CD4-positive, alpha-beta T cell treated with Interleukin-12 subunit alpha and Interleukin-12 subunit beta, for 1 hour (primary cell): ENCODE measurements at places on chromosomes 3 and 15.
A peak's percentile ranks its signal among the peaks of the same experiment; 100 is the strongest.

DNA sequence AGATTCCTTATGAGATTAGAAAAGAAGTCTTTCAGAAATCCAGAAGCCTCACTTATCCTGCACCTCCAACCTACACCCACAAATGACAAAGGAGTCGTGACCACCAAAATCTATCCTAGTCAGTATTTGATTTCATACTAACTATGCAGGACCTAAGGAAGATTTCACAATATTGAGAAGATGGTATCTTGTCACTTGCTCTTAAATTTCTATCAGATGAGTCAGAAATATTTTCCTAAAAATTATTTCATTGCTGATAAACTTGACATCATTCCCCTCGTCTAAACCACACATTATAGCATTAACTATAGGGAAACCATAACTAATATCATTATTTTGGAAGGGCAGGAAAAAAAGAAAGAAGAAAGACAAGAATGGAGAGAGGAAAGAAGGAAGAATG is 138.0 kb upstream of the THBS1 start:
- DNase-seq, result no peak

DNA sequence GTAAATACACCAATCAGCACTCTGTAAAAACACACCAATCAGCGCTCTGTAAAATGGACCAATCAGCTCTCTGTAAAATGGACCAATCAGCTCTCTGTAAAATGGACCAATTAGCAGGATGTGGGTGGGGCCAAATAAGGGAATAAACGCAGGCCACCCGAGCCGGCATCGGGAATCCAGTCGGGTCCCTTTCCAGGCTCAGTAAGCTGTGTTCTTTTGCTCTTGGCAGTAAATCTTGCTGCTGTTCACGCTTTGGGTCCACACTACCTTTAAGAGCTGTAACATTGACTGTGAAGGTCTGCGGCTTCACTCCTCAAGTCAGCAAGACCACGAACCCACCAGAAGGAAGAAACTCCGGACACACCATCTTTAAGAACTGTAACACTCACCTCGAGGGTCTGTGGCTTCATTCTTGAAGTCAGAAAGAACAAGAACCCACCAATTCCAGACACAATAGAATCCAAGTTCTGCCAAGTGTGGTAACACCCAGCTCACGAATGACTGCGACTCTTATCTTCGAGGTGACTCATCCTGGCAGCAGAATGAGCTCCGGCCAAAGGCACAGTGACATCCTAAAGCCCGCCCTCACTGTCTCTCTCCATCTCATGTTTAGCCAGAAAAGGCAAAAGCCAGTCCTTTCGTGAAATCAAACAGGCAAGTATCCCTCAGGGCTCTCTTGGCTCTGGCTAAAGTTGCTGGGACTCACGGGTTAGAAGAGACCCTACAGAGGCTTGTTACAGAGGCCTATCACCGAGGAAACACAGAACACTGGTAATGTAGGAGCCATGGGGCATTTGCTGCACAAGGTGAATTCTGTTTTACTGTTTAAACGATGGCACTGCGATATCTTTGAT is 155.2 kb downstream of the FAM43A start:
- no peak for DNase-seq

DNA sequence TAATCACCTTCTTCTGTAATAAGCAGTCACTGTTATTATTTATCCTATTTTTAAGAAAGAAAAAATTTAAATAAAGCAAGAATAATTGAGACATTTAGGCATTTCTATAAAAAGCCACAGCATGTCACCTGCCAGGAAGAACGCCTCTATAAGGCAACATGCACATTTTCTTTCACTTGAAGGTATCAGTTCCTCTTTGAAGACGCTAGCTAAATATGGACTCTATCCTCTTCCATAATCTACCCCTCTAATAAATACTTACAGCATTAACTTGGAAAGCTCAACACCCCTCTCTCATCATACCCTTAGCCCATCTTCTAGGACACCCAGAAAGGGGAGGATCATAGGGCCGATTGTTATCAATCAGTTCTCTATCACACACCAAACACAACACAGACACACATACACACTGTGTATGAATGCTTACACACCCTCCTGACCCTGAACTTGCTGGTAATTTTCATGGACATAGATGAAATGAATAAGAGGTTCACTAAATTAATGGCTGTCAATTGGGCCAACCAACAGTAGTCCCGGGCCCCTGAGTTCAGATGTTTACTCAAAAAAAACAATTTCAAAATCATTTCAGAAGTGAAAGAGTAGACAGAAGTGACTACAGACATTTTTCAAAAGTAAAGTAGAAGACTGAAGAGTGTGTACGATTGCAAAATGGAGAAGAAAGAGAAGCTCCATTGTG is 102.5 kb downstream of the ZMAT3 start:
- no peak for DNase-seq

- no peak for DNase-seq
These were observed 468.6 kb upstream of the CFAP20DC start for GRCh38 chr3:59518283-59519055.

DNA sequence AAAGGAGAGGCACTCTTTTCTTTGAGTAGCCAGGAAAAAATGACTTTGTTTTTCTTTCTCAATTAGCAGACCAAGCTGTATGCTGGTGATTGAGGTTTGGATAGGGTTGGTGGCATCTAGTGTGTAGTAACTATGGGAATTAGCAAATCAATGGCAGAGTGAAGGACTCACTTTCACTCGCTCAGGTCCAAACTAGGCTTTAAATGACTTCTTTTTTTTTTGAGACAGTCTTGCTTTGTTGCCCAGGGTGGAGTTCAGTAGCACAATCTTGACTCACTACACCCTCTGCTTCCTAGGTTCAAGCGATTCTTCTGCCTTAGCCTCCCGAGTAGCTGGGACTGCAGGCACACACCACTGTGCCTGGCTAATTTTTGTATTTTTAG is 35.9 kb downstream of the PRKCI start:
- DNase-seq, result no peak

GRCh38 chr3:169563775-169564059 is 99.8 kb downstream of the MECOM start:
- no peak for DNase-seq

GRCh38 chr3:53490459-53490968 is 3.9 kb upstream of the CACNA1D start:
- DNase-seq, result no peak

- DNase-seq, result no peak
These were observed 6.8 kb upstream of the CLK3 start for GRCh38 chr15:74608786-74609185.

- DNase-seq, result no peak
These were observed 264.0 kb downstream of the KLF13 start for GRCh38 chr15:31590609-31591008.

- no peak for DNase-seq
These were observed 30.9 kb downstream of the PTH1R start for GRCh38 chr3:46908294-46908985.

DNA sequence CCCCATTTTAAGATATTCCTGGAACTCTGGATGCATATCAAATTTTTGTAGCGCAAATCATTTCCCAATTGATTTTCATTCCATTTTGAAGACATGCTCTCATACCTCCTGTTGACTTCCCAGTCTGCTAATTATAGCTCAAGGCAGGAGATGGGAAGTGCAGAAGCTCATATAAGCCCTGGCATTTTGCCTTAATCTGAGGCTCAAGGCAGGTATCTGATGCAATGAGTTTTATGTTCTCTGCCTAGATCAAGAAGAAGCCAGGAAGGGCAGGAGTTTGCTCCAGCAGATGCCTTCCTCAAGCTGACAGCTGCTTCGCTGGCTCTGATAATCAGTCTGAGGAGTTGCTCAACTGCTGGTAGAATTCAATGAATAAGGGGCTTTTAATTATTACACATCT is 65.6 kb upstream of the NEDD4 start:
- DNase-seq, result no peak

DNA sequence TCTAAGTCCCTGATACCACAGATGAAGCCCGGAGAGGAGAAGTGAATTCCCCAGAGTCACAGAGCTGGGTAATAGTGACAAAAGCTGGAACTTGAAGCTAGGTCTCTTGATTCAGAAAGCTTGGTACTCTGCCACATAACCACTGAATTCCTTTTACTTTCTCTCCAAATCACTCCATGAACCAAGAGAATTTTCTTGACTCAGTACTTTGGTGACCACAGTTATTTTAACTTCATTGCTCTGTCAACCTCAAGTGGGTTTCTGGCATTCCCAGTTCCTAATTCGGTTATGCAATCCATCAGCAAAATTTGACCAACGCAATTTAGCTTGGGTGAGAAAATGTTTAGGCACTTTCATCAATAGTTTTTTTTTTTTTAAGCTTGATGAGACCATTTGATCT is 61.0 kb upstream of the PPARG start:
- DNase-seq, result no peak

- DNase-seq, result no peak
These were observed 81.9 kb downstream of the MECOM start for GRCh38 chr3:169581633-169582032.

DNA sequence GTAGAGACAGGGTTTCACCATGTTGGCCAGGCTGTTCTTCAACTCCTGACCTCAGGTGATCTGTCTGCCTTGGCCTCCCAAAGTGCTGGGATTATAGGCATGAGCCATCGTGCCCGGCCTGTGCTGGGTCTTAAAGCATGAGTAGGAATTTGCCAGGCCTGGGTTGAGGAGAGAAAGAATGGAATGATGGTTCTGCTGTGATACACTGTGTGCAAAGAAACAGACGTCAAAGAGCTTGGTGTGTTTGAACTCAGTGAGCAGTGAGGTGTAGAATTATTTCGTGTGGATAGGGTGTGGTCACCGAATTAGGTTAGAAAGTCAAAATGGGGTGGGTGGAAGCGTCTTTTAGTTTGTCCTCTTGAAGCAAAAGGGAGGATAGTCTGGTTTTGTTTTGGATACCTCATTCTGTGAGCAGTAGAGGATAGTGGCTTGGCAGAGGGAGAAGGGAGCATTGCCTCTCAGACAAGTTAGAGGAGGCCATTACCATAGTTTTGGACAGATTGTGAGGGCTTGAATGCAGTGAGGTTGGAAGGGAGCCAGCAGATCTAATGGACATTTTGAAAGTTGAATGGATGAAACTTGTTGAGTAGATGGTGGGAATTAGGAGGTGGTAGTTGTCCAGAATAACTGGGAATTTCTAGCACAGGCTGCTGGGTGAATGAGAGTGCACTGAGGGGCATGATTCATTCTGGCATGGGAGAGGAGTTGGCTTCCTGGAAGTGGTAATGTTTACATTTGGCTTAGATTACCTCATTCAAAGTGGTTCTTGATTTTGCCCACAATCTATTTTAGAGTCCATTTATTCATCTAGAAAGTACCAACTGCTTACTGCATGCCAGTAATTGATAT is 27.2 kb downstream of the AKAP13 start:
- DNase-seq, result peak; percentile 24

- peak; percentile 5 for DNase-seq
These were observed 149.8 kb downstream of the TMCO5A start for GRCh38 chr15:38084289-38084688.

DNA sequence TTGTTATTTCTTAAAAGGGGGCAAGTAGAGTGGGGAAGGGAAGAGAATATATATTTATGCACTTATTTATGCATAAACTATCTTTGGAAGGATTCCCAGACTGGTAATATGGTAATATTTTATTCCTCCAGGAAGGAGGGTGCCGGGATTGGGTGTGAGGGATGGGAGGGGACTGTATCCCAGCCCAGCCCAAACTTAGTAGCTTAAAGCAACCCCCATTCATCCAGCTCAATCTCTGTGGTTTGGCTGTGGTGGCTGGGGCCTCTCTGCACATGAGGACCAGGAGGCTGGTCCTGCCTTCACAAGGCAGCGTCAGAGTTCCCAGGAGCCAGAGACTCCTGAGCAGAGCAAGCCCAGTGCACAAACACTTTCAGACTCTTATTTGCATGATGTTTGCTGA is 48.4 kb downstream of the CCNL1 start:
- DNase-seq, result no peak

DNA sequence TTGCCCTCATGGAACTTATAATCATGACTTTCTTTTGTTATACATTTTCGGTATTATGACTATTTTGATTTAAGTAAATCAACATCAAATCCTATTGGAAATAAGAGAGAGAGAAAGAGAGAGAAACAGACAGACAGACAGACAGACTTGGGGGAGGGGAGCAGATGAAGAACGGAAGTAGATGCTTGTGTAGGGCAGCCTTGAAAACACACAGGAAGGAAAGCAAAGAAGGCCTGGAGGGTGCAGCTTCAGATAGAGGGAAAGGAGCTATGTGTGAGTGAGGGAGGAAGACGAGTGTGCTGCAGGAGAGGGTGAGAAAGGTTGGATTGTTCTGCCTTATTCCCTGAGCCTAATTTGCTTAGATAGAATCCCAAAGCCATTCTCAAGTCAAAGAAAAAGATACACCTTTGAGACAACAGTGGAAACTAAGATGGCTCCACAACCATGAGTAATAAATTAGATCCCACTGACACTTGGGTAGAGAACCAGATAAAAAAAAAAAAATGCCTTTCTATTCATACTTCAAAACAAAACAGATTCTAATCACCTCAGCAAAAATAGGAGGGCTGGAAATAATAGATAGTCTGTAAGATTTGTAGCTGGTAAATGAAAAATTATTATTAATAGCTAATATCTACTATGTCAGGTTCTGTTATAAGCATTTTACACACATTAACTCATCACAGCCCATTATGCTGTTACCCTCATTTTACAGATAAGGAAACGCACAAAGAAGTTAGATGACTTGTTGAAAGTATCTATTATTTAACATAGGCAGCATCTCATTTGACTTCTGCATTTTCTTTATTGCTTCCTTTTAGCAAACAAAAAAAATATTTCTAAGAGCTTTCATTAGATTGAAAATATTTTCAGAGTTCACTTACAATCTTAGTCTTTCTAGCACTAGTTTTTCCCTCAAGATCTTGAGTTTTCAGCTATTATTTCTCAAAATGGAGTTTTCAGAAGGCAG is 214.1 kb downstream of the TNIK start:
- no peak for DNase-seq

- DNase-seq, result no peak
These were observed 6.1 kb downstream of the GRM2 start for GRCh38 chr3:51712963-51713362.

- no peak for DNase-seq
These were observed 4.1 kb upstream of the PSMA4 start for GRCh38 chr15:78536134-78536533.

GRCh38 chr15:41566121-41566885 is 7.3 kb downstream of the TYRO3 start:
- DNase-seq, result no peak

- peak; percentile 51 for DNase-seq
These were observed 11.1 kb downstream of the ZBTB38 start for GRCh38 chr3:141379250-141379966.

DNA sequence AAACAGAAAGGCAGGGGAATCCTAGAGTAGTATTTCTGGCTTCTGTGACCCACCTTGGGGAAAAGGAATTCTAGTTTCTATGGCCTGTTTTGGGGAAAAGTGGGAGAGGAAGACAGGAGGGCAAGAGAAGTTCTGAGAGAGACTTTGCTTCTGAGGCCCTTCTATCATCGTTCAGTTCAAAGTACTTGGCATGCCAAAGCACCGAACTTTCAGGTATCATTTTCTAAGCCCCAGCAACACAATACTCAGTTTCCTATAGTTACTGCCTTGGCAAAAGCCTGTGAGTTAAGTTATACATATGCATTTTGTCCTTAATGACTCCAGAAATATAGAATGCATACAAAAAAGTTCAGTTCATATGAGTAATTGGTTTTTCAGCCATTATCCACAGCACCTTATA is 74.1 kb upstream of the CHD2 start:
- DNase-seq, result no peak

GRCh38 chr15:24943361-24943760 is 11.4 kb upstream of the SNRPN start:
- DNase-seq, result no peak
